Activated CD4-positive, alpha-beta T cell treated with anti-CD3 and anti-CD28 coated beads, Interleukin-2, Interleukin-4, amounts not matched to agents 100 ng/mL and 50 ng/mL, durations not matched to agents 16 hours and 8 hours (primary cell): ENCODE measurements at places on chromosomes 12 and 14.

DNA sequence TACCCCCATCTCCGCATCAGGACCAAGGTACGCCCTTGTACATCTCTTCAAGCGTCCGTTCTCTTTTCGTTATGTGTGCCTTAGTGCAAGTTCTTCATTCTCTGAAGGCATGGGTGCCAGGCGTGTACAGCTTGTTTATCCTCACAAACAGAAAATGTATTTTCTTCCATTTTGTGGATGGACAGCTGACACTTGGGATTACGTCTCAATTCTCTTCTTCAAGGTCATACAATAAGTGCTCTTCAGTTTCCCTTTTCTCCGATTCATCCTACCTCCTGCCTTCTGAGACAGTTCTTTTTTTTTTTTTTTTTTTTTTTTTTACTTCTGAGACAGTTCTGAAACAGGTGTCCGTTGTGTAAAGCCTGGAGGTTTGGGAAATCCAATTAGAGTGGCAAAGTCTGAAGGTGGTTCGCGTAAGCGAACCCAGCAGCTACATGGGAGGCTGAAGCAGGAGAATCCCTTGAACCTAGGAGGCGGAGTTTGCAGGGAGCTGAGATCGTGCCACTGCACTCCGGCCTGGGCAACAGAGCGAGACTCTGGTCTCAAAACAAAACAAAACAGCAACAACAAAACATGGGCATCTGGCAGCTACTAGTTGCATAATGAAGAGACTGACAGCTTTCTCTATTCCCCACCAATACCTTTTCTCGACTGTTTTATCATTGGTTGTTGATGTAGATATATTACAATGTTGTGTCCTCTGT lies 734 bp downstream of the COX6A1 start:
- DNase-seq: peak; percentile 14

GRCh38 chr12:118059341-118060191 lies 1.4 kb downstream of the WSB2 start:
- DNase-seq: no peak

DNA sequence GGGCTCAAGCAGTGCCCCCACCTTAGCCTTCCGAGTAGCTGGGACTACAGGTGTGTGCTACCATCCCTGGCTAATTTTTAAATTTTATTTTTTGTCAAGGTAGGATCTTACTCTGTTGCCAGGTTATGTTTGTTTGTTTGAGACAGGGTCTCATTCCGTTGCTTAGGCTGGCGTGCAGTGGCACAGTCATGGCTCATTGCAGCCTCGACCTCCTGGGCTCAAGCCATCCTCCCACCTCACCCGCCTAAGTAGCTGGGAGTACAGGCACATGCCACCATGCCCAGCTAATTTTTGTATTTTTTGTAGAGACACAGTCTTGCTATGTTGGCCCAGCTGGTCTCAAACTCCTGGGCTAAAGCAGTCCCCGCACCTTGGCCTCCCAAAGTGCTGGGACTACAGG lies 83.3 kb upstream of the KCNH3 start:
- DNase-seq: no peak

DNA sequence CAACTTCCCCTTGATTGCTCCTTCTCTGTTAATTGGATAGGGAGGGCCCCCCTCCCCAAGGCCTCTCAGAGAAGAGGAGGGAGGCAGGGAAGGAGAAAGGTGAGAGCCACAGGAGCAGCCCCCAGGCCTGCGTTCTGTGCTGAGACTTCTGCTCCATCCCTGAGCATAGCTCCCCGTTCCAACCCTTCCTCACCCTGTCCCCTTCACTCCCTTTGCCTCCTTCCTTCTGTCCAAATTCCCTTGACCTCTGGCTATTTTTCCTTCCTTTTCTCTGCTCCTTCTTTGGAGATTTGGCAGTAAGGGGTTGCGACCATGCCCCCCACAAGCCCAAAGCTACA lies 788 bp upstream of the ASIC1 start:
- DNase-seq: no peak

DNA sequence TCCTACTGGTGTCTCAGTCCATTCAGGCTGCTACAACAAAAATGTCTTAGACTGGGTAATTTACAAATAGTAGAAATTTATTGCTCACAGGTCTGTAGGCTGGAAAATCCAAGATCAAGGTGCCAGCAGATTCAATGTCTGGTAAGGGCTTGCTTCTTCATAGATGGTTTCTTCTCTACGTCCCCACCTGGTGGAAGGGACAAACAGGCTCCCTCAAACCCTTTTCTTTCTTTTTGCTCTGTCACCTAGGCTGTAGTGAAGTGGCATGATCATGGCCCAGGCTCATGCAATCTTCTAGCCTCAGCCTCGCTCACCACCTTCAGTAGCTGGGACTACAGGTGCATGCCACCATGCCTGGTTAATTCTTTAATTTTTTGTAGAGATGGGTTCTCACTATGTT lies 106.8 kb upstream of the RPH3A start:
- DNase-seq: no peak

- DNase-seq: peak; percentile 99
Measured at GRCh38 chr14:22929104-22929960, at the start of gene PRMT5. Gene PRMT5 (minus strand): TSS chr14:22929376. CDS start chr14:22929361, 15 bp downstream.

DNA sequence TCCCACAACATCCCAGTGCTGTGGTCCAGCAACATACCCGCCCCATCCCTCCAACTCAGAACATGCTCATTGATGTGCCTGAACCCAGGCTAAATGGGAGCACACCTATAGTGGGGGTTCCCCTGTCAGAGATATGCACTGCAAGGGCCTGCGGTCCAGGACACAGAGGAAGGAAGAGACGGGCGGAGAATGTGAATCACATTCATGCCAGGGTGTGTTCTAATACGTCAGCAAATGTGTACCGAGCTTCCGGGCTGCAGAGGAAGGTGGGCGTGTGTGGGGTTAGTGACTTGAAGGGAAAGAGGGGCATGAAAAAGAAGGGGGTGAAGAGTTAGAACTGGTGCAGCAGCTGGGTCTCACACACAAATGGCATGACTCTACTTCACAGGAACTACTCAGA lies 83.7 kb downstream of the DPF3 start:
- peak; percentile 57 for DNase-seq

- no peak for DNase-seq
Measured at GRCh38 chr12:67070307-67070600, 198.9 kb upstream of the CAND1 start.

DNA sequence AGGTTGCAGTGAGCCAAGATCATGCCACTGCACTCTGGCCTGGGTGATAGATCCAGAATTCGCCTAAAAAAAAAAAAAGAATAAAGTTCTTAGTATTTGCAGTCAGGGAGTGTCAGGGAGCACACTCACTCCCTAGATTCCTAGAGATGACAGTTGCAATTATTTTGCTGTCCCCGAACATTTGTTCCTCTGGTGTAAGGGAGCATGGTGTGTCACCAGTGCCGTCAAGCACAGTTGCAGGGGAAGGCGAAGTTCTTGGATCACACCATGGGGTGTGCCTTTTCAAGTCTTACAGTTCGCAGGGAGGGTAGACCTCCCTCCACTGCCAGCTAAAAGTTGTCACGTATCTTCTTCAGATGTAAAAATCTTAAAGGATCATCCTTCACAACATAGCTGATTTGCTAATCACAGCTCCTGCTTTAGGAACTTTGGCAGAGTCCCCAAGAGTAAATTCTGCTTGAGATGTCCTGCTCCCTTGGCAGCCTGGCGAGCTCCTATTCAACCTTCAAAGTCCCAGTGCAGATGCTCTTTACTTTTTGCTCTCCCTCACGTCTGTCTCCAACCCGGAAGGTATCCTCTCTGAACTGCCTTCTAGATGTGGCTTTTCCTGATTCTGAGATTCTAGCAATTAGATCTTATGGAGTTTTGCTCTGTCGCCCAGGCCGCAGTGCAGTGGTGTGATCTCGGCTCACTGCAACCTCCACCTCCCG lies 11.3 kb downstream of the ACACB start:
- no peak for DNase-seq

GRCh38 chr12:4164559-4165558 lies 108.7 kb upstream of the CCND2 start:
- peak; percentile 77 for DNase-seq

GRCh38 chr12:57621497-57622292 lies 10.5 kb downstream of the ARHGEF25 start:
- peak; percentile 48 for DNase-seq

GRCh38 chr14:73452341-73453186 lies 5.8 kb downstream of the NUMB start:
- DNase-seq: no peak

DNA sequence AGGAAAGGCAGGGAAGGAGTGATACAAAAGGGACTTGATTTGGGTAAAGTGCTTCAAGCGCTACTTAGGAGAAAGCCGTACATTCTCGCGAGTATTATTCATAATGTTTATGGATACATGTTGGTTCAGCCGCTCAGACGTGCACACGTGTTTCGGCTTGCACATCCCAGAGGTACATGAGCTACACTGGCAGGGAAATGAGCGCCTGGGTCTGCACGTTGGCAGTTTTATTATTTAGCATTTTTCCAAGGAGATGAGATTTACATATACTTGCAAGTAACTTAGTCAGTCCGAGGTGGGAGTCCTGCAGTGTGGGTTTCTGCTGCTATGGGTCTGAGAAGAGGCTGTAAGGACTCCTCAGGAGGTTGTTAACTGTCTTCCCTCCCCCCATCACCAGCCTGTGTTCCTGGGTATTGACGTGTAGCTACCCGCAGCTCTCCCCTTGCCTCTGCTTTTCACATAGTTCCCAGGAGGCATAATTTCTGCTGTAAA lies 1.5 kb downstream of the PRKCH start:
- DNase-seq: peak; percentile 65

DNA sequence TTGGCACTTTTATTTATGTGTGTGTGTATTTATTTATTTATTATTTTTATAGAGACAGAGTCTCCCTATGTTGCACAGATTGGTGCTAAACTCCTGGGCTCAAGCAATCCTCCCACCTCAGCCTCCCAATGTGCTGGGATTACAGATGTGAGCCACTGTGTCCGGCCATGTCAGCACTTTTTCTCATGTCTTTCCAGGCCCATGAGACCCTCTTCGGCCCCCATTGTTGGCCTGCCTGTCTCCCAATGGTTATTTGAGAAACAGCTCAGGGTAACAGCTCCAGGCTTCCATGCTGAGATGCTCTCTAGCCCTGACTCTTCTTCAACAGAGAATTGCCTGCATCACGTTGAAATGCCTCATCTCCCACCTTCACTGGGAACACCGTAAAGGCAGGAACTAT lies 34.4 kb downstream of the TMEM30B start:
- DNase-seq: no peak

- no peak for DNase-seq
Measured at GRCh38 chr14:24944800-24945199, 105.1 kb downstream of the STXBP6 start.

DNA sequence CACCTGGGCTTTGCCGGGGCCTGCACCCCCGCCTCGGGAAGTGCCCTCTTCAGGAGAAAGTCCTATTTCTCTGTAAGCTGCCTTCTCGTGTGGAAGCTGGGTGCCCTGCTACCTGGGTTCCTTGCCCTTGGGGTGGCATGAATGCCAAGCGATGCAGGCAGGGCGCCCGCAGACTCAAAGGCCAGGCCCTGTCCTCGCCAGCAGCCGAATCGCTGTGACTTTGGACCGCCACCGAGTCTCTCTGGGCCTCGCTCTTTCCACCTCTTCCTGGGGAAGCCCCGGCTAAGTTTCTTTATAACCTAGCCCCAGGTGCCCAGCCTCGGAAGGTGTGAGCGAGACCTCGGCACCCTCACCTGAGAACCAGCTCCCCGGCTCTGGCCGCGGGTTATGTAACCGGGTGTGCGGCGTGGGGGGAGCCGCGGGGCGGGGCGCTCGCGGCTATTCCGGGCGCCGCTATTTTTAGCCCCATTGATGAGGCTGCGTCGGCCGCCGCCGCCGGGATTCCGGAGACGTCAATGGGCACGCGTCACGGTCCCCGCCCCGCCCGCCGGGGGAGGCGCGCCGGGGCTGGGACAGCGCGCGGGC lies 14.6 kb upstream of the NR4A1 start:
- DNase-seq: peak; percentile 64

DNA sequence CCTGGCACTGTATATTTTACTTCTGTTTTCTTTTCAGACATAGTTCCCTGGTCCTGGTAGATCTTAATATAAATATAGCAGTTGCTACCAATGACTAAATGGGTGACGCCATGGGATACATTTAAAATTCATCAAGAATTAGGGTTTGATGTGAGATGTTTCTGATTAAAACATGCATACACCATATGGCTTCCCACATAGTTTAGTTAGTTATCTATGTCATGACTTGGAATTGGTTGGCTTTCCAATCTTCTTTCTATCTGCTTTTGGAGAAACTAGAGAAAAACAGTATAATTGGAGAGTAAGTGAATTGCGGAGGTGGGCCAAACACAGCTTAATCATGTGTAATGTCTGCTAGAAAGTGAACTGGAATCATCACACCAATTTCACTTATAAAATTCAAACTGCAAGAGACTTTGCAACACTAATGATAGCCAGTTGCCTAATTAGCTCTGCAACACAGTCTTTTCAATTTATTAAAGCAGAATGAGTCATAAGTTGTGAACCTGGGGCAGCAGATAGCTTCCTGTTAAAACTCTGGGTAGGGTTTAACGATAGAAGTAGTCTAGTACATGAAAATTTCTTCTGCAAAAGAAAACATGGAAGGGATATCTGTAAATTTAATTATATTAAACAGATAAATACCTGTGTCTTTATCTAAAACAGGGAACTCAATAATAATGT lies 295.2 kb downstream of the SLC16A7 start:
- DNase-seq: no peak

DNA sequence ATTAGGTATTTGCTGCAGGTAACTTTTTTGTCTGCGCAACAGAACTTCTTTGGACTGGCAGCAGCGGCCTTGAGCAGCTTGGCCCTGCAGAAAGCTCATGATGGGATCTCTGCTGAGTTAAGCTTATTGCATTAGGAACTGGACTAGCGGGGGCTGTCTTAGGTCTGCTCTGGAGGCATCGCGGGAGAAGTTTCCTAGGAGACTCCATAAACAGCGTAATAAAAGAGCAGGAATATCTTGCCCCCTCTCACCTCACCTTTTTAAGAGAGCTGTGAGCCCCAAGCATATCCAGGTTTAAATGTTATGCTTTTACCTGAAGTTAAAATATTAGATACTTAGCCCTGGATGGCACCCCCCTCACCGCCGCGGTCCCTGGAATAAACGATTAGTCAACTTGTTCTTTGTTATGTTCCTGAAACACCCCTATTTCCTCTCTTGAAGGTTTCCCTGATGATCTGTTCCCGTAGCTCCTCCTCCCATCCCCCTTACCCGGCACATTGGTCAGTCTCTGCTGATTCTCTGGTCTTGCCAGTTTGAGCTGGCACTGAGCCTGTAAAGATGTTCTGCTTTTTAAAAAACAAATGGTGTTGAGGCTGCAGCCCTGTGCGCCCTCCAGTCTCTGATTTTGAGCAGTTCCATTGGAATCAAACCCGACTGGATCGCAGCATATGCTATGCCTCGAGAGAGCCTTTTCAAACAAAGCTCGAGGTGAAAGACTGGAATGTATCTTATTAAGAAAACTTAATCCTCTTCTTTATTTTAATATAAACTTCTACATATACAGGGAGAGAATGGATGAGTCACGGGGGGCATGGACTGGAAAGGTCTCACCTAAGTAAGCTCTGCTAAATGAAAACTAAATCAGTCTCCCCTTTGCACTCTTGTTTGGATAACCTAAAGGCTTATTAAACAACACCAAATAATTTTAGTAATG lies 1.9 kb downstream of the MLXIP start:
- DNase-seq: no peak

GRCh38 chr12:110361216-110361615 lies 42.3 kb downstream of the ANAPC7 start:
- DNase-seq: no peak

GRCh38 chr12:122795807-122796206 lies 21.4 kb downstream of the CCDC62 start:
- DNase-seq: no peak

GRCh38 chr14:33030386-33030785 lies 91.7 kb downstream of the NPAS3 start:
- DNase-seq: no peak
